ENCODE measurements at places on chromosomes 1 and 21. TPM values are rescaled to one million over a fixed set of nuclear protein-coding genes. Genes with fewer than 3 reads are reported as not detected.
A peak's percentile ranks its signal among the peaks of the same experiment; 100 is the strongest.

- peak; percentile 92 for DNase-seq
Observed at GRCh38 chr1:2528016-2528415, 1.6 kb upstream of the PANK4 start.

CRNN gene
- total RNA-seq: not detected

BRINP2 gene
- not detected for total RNA-seq

GRCh38 chr1:218967836-218968235 lies 205.8 kb upstream of the LYPLAL1 start:
- no peak for DNase-seq

DNA sequence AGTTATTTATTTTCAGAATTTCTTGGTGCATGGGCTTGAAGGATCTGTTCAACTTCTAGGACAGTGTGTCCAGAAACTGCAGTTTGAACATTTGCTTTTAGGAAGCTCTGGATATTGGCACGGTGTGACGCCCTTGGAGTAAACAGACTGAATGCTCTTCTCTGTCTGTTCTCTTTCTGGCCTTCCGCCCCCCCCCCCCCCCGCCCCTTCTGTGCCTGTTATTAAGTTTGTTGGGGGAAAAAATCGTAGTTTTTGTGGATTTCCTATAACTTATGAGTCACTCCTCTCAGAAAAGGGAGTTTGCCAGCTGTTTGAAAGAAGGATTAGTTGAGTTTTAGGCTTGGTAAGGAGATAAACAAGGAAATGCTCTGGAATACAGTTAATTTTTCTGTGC lies 1.2 kb downstream of the KCTD3 start:
- DNase-seq: no peak

GRCh38 chr1:20603504-20604464 lies 14.9 kb downstream of the CDA start:
- DNase-seq: no peak

SLC44A3 gene
- 0.58 TPM for total RNA-seq

PRMT6 gene
- 2.0 TPM for total RNA-seq

PKP1 gene
- 1.2 TPM for total RNA-seq

DNA sequence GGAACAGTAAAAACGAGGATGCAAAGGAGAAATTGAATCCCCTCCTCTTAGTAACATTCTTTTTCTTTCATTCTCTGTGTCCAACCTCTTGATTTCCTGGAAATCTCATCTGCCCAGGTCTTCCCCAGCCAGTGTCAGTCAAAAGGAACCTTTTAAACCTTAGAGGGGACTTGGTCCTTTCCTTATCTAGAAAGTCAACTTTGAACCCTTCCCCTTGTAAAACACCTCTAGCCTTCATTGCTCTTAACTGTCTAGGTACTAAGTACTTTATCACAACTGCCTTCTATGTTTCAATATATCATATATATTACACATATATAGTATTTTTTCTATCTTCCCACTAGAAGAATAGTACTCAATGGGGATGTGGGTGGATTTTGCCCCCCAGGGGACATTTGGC lies 282.1 kb downstream of the NTNG1 start:
- no peak for DNase-seq

S100A16 gene
- total RNA-seq: 47.1 TPM

DNA sequence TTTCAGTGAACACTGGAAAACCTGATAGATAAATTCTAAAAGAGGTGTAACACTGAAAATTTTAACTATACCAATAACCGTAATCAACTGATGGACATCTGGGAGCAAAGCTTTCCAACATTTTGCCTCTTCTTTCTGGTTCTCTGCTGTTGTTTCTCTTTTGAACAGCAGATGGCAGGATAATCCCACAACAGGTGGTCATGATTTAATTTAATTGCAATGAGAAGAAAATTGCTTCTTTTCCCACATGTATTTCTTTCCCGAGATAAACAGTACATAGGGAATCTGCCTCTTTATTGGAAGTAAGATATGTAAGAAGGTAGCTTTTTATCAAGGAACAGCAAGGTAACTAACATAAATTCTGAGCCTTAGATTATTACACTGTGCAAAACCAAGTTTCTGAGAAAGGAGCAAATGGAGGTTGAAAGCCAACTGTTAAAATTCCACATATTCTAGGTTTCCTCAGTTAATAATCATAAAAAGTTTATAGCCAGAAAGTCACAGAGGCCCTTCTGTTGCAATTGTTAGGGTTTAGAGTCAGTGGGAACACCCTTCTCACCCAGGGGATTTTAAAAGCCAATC lies 72.9 kb downstream of the RPS6KA1 start:
- no peak for DNase-seq

ACTN2 gene
- 3,176 TPM for total RNA-seq

UBR4 gene
- 114 TPM for total RNA-seq

THEM5 gene
- total RNA-seq: not detected

GNAT2 gene
- total RNA-seq: not detected

NCAM2 gene
- 1.5 TPM for total RNA-seq

DNA sequence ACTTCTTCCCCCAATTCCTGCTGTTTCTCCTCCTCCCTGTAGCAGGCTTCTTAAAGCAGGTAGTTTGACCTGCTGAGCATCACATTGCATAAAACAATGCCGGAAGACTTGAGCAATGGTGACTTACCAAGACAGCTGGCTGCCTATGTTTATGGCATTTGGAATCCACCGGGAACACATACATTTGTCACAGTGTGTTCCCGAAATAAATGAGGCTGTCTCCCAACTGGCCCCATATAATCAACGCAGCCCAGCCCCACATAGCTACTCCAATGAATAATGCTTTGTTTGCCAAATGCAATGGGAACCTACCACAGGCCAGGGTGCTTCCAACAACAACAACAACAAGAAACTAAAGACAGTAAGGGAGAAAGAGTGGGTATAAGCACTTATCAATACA lies 186.1 kb upstream of the MAP1LC3C start:
- no peak for DNase-seq

VPS72 gene
- 66.0 TPM for total RNA-seq

DNA sequence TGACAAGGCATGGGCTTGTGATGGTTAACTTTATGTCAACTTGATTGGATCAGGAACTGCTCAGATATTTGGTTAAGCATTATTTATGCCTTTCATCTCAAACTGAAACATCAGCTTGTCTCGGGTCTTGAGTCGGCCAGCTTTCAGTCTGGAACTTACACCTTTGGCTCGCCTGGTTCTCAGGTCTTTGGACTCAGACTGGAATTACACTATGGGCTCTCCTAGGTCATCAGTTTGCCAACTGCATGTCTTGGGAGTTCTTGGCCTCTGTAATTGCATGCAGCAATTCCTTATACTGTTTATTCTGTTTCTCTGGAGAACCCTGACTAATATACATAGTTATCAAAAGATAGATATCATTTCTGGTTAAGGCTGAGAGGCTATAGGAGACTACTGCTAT lies 653.7 kb downstream of the ADGRL2 start:
- no peak for DNase-seq

DNA sequence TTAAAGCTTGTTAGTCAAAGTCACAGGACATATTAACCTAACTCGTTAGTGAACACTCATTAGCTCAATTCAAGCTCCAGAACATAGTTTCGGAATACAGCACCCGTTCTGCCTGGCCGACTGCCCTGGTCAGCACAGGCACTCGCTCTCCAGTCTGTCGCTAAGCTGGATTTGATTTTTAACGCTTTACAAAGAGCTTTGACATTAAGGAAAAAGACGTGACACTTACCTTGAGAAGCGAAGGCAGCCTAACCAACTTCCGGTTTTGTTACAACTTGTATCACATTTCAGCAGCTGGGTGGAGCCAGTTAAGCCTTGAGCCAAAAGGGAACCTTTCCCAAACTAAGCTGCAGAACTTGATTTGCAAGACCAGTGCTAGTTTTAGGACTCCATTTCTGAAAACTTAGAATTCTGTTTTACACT lies at the start of gene FRRS1:
Gene FRRS1 (minus strand): TSS at position 258 of the 423 bp plus-strand sequence. CDS start 17,867 bp downstream, outside the sequence.
- peak; percentile 59 for DNase-seq

DNA sequence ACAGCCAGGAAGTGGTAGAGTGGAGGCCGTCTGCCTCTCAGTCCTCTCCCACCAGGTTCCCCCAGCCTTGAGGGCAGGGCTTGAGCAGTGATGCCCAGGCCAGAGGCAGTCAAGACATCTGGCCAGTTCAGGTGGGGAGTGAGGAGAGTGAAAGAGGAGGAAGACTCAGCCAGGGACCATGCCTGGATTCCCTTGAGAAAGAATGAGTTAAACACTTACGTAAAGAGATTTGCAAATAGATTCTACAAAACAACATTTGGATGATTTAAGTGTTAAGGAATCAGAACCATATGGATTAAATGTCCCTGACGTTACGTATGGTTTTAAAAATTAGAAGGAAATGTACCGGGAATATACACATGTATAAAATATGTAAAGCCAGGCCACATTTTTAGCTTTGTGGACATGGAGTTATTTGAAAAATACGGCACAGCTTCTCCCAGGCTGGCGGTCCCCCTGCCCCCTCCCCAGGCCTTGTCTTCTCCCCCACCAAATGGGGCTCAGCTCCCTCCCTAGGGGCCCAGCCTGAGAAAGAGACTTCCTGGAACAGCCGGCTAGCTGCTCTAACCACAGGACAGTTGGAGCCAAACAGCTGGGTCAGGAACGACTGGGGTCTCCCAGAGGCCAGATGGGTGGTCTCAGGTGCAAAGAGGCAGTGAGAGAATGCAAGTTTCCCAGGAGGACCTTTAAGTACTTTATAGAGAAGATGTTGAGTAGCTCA lies 188.3 kb upstream of the EDN2 start:
- DNase-seq: no peak
